ENCODE measurements at places on chromosomes 11 and 22.

DNA sequence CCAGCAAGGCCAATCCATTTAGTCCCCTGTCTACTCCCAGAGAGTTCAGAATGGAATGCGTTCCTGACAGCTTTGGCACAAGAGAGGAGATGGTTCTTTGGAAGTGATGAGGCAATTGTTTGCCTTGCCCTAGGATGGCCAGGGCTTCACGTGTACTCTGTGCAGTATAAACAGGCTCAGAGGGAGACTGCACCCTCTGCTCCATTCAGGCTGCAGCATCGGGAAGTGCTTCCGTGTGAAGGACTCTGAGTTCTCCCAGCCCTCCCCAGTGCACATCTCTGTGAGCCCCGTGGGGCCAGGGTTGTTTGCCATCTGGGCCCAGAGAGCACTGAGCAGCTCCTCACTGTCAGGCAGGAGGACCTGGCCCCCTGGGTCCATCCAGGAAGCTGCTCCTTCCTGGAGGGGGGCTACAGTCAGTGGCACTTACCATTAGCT, 215.3 kb upstream of the TBCEL start:
- no peak for DNase-seq

- DNase-seq: no peak
Observed at GRCh38 chr22:40463683-40464082, 93.3 kb downstream of the SGSM3 start.

GRCh38 chr11:61838921-61839320, 10.8 kb downstream of the FADS2 start:
- no peak for DNase-seq

GRCh38 chr11:5600374-5600851, 4.0 kb downstream of the TRIM6 start:
- DNase-seq: peak; percentile 59

DNA sequence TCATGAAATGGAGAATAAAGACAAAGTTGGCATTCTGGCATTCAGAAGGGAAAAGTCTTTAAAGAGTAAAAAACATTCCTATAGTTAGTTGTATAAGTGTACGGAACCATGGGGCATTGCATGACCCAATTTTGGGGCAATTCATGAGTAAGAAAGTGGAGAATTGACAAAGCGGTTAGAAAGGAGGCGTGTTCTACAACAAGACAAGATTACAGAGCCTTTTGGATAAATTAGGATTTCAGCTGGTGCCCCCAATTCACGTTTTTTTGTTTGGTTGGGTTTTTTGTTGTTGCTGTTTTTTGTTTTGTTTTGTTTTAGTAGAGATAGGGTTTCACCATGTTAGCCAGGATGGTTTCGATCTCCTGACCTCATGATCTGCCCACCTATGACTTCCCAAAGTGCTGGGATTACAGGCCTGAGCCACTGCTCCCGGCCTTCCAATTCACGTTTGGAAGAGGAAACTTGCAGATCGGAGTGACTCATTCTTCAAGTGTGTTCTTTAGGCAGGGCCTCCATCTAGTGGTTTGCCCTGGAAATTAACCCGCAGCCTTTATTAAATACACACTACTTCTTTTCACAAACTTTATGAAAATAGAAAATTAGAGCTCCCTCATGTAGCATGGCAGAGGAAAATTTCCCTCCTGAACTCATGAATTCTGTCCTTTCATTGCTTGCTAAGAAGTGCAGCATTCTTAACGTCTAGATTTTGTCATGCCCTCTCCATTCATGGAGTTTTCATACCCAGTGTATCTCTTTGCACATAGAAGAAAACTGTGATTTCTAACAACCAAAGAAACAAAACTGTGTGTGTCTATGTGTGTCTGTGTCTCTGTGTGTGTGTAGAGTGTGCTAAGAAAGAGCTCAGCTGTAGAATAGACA, 118.1 kb downstream of the BBOX1 start:
- DNase-seq: peak; percentile 44

- no peak for DNase-seq
Observed at GRCh38 chr11:73875840-73876239, 806 bp downstream of the COA4 start.

DNA sequence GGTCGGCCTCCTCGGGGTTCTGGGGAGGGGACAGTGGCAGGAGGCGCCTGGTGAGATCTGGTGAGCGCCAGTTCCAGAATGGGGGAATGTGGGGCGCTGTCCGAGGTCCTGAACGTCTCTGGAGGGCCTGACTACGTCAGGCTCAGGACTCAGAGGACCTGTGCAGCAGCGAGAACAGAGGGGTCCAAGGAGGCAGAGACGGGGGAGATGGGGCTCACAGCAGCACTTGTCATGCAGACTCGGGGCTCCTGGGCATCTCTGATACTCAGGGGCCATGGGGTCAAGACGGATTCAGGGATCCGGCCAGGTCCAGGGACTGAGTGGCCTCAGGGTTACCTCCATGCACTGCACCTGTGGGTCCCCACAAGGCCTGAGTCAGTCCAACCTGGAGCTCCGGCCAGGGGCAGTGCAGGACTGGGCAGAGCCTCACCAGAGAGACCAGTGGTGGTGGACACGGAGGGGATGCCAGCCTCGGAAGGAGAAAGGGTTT, 92.2 kb downstream of the BRD1 start:
- DNase-seq: no peak

GRCh38 chr11:17931595-17931994, 81.3 kb downstream of the SERGEF start:
- DNase-seq: no peak

DNA sequence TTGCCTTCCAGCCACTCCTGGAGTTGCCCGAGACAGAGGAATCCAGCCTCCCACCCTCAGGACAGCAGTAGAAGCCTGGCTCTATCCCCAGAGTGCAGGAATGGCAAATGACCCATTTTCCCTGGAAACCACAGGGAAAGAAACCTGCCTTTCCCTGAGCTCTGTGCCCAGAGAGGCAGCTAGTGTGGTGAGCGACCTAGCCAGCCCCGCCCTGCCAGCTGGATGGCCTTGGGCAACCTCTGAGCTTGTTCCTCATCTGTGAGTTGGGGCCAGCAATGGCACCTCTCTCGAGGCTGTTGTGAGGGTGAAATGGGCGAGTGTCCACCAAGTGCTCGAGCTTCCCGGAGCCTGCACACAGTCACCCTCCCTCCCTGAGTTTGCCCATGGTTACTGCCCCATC, 3.7 kb downstream of the OMP start:
- DNase-seq: no peak

DNA sequence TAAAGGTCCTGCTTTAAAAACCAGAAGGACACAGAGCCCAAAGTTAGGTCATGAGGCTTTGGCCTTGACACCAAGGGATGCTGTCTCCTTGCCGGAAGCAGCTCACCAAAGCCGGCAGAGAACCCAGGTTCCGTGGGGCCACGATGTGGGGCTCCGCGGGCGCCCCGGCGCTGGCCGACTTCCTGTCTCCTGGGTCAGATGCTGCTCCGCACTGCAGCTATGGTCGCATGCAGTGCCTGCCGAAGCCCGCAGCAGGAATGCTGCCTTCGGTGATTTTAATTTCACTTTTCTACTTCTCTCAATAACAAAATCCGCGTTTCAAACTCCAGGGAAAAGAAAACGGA, 454 bp upstream of the OTUB1 start:
- no peak for DNase-seq

DNA sequence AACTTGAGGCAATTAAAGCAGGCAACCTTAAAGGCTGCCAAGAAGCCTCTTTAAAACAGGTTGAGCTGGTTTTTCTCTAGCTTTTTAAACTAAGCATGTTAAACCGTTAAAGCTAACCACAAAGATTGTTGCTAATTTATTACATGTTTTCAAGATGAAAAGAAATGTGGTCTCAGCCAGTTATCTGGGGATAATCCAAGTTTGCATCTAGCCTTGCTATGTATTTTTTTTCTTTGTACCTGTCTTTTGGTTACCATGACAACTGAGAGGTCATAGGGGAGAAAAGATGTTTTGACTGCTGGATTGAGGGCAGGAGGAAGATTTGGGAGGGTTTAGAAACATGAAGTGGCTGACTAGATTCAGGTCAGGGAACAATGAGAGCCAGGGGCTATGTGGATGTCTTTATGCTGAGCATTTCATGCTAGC, 19.2 kb upstream of the PGM2L1 start:
- no peak for DNase-seq

DNA sequence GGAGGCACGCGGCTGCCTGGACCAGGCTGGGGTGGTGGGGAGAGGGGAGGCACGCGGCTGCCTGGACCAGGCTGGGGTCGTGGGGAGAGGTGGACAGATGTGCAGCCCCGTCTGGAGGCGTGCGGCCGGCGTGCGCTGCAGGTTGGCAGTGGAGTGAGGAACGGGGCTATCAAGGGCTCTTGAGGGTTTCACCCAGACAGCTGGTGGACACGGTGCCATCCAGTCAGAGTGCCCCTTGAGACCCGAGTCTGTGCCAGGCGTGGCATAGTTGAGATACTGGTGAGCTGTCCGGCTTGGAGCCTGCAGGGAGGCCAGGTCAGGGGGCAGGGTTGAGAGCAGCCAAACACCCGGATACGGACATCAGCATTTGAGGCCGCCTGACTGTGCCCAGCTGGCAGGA, 1.5 kb upstream of the GRAMD4 start:
- no peak for DNase-seq

- no peak for DNase-seq
Observed at GRCh38 chr22:22616636-22617035, 27.8 kb upstream of the GGTLC2 start.

DNA sequence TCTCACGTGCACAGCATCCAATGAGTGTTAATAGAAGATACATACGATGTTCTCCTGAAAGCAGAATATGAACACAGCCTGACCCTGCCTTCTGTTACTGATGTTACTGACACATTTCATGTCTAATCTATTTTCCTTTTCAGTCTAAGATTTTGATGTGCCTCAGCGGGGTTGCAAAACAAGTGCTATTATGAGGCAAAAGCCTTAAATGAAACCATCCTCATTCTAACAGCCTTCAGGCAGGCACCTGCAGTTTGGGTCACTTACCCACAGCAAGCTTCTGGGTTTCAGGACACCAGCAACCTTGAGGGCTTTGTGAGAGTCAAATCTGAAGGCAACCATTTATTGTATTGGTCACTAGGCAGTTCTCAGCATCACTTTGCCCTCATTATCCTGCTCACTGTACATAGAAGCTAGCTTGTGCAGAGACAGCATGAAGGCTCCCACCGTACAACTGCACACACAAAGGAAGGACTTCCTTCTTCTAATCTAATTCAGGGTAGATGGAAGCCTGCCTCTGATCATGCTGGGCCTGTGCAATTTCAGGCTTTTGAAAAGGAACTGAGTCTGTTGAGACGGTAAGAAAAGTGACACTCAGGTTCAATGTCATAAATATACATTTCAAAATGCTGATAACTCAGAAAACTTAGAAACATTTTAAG, 183.2 kb upstream of the PITPNB start:
- DNase-seq: no peak

GRCh38 chr22:28728002-28728401, 13.6 kb downstream of the CHEK2 start:
- DNase-seq: no peak

DNA sequence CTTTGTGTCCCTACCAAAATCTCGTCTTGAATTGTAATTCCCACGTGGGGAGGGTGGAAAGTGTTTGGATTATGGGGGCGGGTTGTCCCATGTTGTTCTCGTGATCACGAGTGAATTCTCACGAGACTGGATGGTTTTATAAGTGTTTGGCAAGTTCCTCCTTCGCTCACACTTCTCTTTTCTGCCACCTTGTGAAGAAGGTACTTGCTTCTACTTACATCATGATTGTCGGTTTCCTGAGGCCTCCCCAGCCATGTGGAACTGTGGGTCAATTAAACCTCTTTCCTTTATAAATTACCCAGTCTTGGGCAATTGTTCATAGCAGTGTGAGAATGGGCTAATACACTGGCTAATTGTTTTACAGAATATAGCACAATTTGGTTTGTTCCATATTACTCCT, 326.3 kb downstream of the GRM5 start:
- no peak for DNase-seq

DNA sequence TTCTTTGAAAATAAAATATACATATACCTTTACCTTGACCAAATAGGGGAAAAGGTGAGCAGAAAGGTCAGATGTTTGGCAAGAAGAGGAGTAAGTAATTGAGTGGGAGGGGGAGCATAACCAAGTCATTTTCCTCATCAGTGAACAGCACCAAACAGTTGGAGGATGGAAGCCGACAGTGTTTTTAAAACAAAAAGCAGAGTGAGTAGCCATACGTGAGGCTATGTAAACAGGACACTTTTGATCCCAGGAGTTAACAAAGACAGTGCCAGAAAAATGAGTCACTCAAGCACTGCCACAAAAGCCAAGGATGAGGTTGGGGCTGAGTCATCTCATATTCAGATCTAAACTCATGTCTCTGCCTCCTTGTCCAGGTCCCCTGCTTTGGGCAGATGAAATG, 734.7 kb downstream of the KCNA4 start:
- no peak for DNase-seq

DNA sequence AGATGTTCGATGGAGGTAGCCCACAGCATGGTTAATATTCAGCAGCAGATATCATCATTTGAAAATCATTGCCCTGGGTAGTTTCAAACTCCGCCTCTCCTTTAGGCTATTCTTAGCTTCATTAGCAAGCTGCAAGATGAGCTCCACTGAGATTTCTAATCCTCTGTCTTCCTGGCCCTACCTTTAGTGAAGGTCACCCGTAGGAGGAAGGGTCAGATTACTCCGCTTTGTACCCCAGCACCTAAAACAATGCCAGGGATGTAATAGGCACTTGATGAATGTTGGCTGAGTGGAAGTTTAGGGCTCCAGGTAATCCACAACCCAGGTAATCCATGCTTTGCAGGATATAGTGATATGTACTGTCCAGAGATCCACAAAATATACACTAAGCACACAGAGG, 260.1 kb upstream of the MTNR1B start:
- no peak for DNase-seq

- DNase-seq: no peak
Observed at GRCh38 chr11:8863838-8864237, 47.2 kb upstream of the AKIP1 start.

GRCh38 chr11:75380716-75381420, 18.4 kb upstream of the RPS3 start:
- no peak for DNase-seq

- no peak for DNase-seq
Observed at GRCh38 chr11:113034576-113034975, 73.4 kb downstream of the NCAM1 start.

GRCh38 chr22:24011735-24012068, 598 bp downstream of the CABIN1 start:
- DNase-seq: peak; percentile 39

- no peak for DNase-seq
Observed at GRCh38 chr11:125110506-125110905, 920 bp downstream of the TMEM218 start.

DNA sequence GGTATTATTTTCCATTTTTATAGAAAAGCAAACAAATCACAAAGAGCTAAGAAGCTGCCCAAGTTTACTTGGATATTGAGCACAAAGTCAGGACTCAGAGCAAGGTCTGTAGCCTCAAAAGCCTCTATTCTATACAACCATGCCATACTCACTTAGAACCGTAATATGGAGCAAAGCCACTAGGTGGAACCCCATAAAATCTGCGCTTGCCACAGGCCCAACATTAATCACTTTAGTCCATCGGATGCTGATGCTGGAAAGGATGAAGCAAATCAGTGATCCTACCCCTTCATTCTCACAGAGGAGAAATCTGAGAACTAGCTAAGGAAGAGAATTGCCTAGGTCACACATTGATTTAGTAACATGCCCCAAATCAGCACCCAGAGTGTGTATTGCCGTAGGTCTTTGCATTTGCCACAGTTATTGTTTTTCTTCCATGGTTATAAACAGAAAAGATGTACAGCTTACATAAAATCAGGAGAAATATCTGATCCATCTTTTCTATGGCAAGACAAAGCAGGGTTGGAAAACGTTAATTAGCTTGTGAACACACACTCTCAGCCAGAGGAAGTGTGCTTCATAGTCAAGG, 56.7 kb upstream of the RAB38 start:
- peak; percentile 28 for DNase-seq

Measured in WERI-Rb-1 (cell line).